ENCODE measurements at places on chromosomes 5 and 9.

- no peak for DNase-seq
Measured at GRCh38 chr5:133336121-133336968, 276.0 kb downstream of the FSTL4 start.

DNA sequence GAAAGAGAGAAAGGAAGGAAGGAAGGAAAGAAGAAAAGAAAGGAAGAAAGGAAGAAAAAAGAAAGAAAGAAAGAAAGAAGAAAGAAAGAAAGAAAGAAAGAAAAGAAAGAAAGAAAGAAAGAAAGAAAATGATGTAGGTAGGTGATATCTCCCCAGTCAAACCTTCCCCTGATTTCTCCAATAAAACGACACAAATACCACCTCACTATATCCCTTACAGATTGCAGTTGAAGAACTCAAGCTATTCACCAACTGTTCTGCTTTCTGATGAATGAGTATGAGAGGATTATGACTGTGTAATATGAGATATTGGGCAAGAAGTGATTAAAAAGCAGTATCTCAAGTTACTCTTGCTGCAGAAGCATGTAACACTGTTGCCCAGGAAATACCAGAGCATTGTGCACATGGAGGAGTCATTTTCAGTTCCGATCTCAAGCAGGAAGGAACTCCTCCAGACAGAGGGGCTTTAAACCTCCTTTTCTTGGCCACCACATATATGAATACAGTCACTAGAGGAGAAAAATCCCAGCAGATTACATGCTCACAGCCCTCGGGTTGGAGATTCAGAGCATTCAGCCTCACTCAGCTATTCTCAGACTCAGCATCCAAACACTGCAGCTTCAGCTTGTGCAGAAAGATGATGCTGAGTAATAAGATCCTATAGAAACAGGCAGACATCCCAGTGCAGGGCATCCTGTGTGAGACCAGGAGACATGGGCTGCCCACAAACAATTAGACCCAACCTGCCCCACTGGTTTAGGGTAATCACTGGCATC is 61.4 kb downstream of the UGCG start:
- DNase-seq, result no peak

GRCh38 chr9:18947892-18948339 is 85.1 kb downstream of the SAXO1 start:
- no peak for DNase-seq

GRCh38 chr5:157926977-157927376 is 68.0 kb upstream of the CLINT1 start:
- no peak for DNase-seq

DNA sequence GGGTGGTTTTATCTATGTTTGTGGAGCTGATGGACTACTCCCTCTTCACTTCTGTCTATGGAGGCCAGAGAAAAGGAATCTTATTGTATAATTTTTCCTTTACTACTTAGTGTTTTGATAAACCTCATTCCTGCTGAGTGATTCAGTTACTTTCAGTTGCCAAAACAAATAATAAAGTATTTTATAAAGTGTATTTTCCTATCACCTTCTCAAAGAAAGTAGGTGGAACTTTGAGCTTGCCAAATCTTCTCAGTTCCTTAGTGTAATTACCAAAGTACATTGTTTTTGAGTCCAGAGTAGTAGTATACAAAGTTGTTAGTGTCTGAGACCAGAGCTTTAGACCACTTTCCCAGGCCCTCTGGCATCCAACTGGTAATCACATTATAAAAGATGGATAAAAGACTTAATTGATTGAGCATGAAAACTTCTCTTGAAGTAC is 13.5 kb downstream of the RABGAP1 start:
- DNase-seq, result no peak

DNA sequence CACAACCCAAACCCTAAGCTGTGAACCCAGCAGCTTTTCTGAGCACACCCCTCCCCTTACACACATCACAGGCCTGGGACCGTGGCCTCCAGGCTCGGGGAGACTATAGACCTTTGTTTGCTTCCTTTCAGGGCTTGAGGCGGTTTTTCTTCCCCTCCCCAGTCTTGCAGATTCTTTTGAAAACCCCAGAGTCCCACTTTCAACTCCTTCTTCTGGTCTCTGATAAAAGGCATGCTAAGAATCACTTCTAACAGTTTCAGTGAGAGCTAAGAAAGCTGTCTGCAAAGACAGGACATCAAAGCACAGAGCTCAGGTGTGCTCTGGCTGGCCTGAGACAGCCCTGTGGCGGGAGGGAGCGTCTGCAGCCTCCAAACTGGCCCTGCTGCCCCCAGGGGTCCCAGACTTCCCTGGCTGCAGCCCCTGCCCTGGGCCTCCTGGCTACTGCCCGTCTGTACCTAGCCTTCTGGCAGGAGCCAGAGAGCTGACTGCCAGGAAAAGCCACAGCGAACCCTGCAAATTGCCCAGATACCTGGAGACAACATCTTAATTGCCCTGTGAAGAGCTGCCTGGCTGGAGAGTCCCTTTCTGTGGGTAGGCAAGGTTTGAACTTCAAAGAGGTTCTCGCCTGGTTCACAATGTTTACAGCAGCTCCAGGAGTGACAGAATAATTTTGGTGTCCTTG is 138.9 kb downstream of the GADD45G start:
- no peak for DNase-seq

DNA sequence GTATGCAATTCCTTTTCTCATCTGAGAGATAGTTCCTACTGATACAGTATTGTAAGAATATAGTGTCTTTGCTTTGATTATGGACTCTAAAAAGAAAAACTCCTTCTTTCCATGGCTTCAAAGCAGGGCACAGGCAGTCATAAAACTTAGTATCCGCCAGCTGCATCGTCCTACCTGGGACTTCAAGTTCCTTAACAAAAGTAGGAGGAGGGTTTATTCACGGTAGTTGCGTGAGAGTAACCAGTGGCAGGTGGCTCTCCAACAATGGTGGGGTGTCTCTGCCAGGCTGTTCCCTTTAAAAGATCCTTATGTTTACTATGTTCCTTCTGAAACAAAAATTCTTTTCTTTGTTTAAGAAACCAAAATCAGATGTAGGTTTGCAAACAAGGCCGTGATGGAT is 173.5 kb upstream of the DMAC1 start:
- no peak for DNase-seq

- DNase-seq, result no peak
Measured at GRCh38 chr9:133370685-133371084, 5.2 kb downstream of the SURF4 start.

DNA sequence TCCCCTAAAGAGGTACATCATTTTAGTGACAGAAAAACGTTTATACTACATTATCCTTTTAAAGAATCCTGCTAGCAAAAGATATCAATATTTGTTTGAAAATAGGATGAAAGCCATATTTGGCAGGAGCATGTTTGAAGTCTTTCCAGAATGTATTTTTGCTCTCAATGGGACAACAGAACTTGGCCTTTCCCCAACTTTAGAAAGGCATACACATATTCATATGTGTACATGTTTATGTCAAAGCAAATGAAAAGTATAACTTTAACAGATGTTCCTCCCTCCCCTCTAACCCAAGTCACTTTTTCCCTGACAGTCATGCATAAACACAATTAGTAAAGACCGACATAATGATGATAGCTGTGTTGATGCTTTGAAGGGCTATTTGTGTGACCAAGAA is 427.8 kb upstream of the CDH6 start:
- DNase-seq, result no peak

DNA sequence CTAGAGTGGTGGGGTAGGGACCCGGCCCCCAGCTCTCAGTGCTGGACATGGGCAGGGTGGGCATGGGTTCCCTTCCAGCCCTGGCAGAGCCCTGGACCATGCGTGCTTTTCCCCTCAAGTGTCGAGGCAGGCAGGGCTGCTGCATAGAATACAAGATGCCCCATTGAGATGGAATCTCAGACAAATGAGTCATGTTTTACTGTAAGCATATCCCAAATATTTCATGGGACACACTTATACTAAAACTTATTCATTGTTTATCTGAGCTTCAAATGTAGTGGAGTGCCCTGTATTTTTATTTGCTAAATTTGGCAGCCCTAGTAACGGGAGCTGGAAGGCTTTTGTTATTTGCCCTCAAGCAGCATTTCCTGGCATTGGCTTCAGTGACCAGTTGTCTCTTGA is 3.2 kb upstream of the RNU6ATAC start:
- DNase-seq, result no peak

DNA sequence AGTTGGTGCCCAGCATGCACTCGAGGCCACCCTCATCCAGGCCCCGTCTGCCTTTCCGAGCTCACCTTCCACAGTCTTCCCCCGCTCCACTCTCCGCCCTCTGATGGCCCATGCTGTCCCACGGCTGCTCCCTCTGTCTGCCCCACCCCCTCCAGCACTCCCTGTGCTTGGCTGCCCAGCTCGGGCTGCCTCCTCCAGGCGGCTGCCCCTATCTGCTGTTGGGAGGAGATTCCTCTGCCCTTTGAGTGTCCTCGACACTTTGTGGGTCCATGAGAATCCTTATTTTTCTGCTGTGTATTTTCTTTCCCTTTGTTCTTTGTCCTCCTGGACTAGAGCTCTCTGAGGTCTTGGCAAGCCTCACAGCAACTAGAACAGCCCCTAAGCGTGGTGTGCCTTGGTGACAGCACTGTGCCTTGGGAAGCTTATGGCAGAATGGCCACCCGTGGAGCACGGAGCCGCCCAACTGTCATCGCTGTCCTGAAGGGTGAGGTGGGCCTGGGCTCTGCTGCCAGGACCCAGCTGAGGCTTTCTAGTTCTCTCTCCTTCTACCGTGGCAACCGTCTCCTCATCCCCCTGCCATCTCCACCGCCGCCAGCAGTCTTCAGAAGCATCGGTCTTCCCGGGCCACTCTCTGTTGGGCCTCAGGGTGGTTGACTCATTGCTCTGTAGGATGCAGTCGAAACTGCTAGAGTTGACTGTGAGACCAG is 5.2 kb downstream of the NTMT1 start:
- no peak for DNase-seq

GRCh38 chr9:124795881-124796431 is 19.0 kb downstream of the OLFML2A start:
- DNase-seq, result no peak

DNA sequence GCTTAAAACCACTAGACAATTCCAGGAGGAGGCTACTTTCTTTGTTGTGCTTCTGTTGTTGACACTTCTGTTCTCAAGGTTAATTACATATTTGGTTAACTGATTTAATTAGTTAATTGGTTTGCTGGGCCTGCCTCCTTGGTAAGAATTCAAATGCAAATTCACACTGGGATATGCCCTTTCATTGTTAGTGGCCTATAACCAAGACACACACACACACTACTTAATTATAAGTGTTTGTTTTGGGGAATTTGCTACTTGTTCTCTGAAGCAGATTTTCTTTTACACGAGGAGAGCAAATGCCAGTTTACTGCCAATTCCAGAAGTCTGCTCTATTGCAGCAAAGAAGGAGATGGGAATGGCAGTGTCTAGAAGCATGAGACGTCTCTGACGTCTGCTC is 101.6 kb upstream of the BASP1 start:
- no peak for DNase-seq

DNA sequence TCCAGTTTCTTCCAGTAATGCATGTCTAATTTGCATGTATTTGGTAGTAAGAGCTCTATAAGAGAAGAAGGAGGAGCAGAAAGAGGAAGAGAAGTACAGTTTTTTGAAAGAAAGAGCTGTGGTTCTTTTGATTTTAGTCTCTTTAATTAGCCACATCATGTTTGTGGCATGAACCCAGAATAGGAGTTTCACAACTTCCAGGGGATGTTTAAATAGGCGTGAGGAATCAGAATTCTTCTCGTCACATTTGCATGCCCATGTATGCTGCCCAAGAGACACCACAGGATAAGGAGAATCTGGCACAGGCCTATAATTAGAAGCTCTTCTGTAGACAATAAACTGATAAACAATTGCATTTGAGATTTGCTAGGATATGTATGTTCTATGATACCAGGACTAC is 78.7 kb downstream of the GAS1 start:
- no peak for DNase-seq

GRCh38 chr5:107597247-107597646 is 73.5 kb downstream of the EFNA5 start:
- DNase-seq, result no peak

DNA sequence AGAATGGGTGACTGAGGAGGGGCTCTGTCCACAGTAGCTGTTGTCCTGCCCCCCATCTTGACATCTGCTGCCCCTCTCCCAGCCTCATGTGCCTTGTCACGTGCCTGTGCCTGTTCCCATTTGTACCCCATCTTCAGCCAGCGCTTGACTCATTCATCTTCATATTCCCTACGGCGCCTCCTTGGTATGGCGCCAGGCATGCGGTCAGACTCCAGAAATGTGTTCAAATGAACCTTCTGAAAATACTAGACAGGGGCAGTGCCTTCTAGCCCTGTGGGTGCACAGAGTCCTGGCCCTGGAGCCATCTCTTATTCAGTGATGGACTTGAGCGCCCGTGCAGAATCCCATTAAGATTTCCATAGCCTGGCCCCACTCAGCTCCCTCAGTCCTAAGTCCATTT is 46.2 kb downstream of the CFAP77 start:
- no peak for DNase-seq
